ENCODE measurements at places on chromosomes 7 and 10.

DNA sequence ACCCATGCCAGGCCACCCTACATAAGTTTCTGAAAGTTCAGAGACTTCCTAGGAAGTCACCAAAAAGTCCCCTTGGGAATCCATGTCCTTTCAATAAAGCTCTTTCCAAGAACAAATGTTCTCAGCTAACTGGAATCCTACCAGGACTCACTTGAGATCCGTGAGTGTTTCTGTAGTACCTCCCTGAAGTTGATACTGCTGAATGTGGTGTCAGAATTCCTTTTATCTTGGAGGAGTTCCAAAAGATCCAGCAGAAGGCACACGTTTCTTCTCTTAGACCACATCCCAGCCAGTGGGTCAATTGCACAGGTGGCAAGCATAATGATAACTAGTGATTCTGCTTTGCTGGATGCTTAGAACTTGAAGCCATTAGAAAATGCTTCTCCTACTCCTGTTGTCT lies 689.7 kb upstream of the IGFBP3 start:
- no peak for DNase-seq

DNA sequence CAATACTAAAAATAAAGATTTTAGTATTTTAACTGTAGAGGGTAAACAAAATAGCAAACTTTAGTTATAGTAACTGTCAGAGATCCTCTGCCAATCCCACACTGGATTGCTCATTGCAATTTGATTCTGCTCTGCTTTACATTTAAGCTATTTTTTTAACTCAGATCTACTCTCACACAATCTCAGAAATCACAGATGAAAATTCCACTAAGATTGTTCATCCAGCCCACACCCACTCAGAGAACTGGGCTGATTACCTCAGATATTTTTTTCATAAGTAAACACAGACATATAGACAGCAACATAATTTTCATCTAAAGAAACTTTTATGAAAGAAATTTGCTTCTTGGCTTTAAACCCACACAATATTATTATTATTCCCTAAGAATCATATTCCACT lies 7.0 kb downstream of the OSBPL3 start:
- no peak for DNase-seq

DNA sequence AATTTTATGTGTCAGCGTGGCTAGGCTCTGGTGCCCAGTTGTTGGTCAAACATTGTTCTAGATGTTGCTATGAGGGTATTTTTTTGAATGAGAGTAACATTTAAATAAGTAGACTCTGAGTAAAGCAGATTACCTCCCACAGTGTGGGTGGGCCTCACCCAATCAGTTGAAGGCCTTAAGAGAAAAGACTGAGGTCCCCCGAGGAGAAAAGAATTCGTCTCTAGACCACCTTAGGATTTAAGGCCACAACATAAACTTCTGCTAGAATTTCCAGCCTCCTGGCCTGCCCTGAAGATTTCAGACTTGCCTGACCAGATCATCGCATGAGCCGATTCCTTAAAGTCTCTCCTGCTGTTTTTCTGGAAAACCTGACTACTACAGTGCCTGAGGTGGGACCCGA lies 45.1 kb upstream of the SRGN start:
- DNase-seq, result no peak

DNA sequence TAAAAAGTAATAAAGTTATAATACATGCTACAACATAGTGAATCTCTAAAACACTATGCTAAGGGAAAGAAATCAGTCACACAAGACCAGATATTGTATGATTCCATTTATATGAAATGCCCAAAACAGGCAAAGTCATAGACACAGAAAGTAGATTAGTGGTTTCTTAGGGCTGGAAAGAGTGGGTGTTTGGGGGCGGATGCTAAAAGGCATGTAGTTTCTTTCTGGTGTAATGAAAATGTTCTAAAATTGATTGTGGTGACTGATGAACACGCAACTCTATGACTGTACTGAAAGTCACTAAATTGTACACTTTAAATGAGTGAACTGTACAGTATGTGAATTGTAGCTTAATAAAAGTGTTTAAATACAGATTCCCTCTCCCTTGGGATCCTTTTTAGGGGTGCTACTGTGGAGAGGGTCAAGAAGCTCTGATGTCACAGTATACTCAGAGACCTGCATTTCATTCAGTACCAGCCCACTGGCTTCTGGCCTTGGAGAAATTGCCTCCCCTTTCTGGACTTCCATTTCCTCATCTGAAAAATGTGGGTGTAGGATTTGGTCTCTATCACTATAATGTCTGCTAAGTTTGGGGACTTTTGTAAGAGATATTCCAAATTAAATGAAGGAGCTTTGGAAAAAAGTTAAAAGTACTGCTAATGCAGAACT lies 46.4 kb downstream of the AOAH start:
- DNase-seq, result peak; percentile 12

- DNase-seq, result no peak
Measured at GRCh38 chr10:103202319-103202718, 9.2 kb upstream of the NT5C2 start.

- no peak for DNase-seq
Measured at GRCh38 chr7:1639532-1640175, 30.4 kb upstream of the ELFN1 start.
